AG04449 (cell line): ENCODE measurements at places on chromosomes 1 and 21.

- DNase-seq: no peak
These were observed 31.1 kb downstream of the DLGAP3 start for GRCh38 chr1:34898330-34898761.

DNA sequence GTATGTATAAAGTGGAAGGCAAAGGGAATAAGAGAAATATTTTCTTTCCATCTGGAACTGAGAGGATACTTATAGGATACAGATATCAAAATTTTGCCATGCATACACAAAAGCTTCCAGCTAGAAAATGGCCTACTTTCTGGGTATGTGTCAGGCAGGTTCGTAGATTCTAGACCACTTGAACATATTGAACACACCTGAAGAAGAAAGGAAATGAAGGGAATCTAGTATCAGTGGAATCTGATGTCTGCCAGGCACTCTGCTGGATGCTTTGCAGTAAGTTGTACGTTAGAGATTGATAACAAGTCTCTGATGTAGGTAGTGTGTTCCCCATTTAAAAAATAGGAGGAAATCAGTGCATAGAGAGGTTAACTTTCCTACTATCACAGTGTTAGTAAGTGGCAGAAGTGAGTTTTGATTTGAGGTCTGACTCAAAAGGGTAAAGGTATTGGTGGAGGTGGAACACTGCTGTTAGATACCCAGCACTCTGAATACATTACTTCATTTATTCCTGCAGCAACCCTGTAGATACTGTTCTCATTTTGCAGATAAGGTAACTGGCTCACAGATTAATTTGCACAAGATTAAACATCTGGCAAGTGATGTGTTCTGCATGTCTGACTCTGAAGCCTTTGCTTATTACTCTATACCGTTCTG, 3.0 kb downstream of the CAMSAP2 start:
- no peak for DNase-seq

DNA sequence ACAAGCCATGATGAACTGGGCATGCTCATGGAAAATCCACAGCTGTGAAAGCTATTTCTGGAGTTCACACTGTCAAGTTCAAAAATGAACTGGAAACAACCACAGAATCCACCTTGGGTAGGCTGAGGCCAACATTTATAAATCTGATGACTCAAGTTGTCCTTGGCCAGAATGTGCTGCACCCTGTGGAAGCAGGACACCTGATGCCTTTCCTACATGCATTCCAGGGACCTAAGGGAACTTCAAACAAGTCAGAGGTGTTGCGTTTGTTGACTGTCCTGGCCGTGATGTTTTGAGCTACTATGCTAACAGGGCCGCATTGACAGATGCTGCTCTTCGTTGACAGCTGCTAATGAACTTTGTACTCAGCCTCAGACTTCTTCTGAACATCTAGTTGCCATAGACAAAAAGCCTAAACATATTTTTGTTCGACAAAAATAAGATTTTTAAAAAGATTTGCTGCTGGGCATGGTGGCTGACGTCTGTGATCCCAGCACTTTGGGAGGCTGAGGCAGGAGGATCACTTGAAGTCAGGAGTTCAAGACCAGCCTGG, 127.9 kb upstream of the SLC45A1 start:
- no peak for DNase-seq

- no peak for DNase-seq
These were observed 74.1 kb upstream of the PLXNA2 start for GRCh38 chr1:208318150-208318734.

- no peak for DNase-seq
These were observed 42.5 kb upstream of the C1orf174 start for GRCh38 chr1:3942416-3943122.

GRCh38 chr1:211751438-211751837, 76.0 kb upstream of the NEK2 start:
- DNase-seq: no peak

GRCh38 chr1:187042538-187042937, 213.8 kb downstream of the PLA2G4A start:
- DNase-seq: no peak

DNA sequence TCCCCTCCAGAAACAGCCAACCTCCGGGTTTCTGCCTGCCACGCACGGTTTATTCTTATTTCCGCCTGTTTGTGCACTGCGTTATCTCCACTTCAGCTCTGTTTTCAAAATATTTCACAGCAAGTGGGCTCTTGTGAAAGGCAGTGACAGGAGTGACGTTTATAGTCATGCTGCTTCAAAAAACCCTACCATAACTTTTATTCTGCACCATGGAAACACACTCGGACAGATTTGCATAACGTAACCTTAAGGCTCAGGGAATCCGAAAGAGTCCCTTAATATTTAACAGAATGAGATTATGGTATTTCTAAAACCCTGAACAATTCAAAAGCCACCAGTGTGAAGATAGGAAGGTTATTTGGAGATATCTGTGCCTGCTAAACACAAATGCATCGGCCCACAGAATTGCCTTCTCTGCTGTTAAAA, 782 bp upstream of the SDE2 start:
- no peak for DNase-seq

- no peak for DNase-seq
These were observed 29.8 kb upstream of the HHAT start for GRCh38 chr1:210298936-210299335.

DNA sequence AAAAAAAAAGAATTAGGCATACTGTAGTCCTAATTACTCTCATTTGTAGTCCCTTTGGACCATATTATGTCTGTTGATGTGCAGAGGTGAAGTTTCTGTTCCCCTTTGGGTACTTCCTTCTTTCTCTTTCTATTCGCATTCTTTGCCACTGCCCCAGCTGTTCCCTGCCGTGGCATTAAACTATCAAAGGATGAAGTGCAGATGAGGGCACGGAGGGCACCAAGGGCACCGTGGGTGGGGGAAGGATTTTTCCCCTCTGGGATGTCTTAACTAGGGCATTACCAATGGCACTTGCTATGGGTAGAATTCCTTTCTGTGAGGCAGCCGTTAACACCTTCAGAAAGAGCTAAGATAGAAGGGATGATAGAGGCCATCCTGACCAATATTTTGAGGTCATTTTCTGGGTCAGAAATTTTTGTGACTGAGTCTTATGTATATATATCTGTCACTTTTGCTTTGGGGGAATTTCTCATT, 4.9 kb upstream of the MAPKAPK2 start:
- no peak for DNase-seq

DNA sequence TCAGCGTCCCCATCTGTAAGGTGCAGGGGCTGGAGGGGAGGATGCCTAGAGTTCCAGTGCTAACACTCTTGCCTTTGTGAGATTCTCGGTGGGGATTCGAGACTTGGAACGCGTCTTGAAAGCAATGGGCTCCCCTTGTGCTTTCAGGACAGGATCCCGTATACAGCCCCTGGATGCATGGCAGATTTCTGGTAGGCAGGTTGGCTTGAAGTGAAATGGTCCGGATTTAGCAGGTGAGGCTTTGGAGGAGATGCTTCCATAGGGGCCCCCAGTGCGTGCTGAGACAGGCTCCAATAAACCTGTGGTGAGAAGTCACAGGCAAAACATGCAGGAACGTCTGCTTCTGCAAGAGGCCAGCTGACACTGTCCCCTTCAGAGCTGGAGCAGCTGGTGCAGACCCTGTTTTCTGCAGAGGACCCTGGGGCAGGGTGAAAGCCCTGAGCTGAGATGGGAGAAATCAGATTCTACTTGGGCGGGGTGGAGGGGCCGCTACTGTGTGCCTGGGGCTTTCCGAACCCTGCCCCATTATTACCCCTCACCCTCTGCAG, 270.4 kb downstream of the PTPRU start:
- no peak for DNase-seq

DNA sequence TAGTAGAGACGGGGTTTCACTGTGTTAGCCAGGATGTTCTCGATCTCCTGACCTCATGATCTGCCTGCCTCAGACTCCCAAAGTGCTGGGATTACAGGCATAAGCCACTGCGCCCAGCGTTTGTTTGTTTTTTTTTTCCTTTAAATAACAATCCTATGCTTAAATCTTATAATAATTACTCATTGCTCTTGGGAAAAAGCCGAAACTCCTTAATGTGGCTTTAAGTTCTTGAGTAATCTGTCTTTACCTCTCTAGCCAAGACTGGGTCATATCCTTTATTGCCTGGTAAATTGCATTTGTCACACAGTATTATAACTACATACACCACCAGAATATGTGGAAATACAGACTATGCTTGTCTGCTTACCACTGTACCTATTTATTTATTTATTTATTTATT, 97.1 kb downstream of the MACF1 start:
- peak; percentile 12 for DNase-seq

- no peak for DNase-seq
These were observed at the start of gene GSTM1 for GRCh38 chr1:109687641-109688499. GSTM1 (plus strand) TSS chr1:109687817; CDS start chr1:109687874, 57 bp downstream.
